ENCODE measurements at places on chromosomes 7 and 10.

GRCh38 chr10:110681023-110681681 is 37.0 kb downstream of the RBM20 start:
- peak; percentile 5 for DNase-seq

DNA sequence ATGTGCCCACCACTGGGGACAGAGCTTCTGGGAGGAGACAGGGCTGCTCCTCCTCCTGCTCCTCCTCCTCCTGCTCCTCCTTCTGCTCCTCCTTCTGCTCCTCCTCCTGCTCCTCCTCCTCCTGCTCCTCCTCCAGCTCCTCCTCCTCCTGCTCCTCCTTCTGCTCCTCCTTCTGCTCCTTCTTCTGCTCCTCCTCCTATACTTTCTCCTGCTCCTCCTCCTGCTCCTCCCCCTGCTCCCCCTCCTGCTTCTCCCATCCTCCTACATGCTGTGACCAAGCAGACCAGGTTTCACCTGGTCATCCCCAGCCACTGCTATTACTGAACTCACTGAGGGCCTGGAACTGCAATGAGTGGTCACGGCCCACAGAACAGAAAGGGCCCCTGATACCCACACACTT is 154.0 kb upstream of the PPP2R2D start:
- no peak for DNase-seq

GRCh38 chr7:46619723-46620310 is 698.7 kb upstream of the IGFBP3 start:
- no peak for DNase-seq

DNA sequence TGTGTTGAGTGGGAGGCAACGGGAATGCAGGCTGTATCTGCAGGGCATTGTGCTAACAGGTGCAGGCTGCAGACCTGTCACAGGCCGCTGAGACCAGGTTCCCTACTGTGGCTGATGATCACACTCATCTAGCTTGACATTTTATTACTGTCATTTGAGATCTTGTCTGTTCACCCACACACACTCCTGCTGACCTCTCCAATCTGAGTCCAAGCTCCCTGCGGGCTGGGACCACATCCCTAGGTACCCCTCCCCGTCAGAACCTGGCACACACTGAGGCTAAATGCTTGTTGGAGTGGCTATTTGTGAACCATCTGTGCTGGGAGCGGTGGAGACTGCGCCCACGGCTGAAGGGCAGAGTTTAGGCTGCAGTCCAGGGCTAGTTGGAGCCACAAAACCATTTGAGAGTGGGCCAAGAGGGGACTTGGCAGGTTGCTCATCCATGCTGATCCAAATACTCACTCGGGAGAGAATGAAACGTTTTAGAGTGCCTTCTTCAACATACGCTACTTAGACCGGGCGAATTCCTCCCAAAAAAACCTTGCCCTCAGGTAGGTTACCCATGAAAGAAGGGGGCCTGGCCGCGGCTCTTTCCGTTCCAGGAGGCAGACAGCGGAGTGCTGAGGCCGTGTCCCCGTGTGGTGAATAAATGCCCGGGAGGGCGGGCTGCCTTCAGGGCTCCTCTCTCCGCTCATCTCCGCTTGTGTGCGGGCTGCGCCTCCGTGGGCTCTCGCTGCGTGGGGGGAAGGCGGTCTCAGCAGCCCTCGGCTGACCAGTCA is 164.4 kb downstream of the RGS10 start:
- no peak for DNase-seq

GRCh38 chr10:61901829-61902444 is 438 bp downstream of the ARID5B start:
- no peak for DNase-seq

GRCh38 chr7:143444063-143444782 is 970 bp downstream of the TAS2R60 start:
- no peak for DNase-seq

GRCh38 chr7:41917-42565 is 150.3 kb upstream of the FAM20C start:
- no peak for DNase-seq

- DNase-seq, result no peak
These were observed 27.1 kb upstream of the SOSTDC1 start for GRCh38 chr7:16492513-16493062.

GRCh38 chr7:14054125-14054524 is 64.7 kb upstream of the ETV1 start:
- no peak for DNase-seq

DNA sequence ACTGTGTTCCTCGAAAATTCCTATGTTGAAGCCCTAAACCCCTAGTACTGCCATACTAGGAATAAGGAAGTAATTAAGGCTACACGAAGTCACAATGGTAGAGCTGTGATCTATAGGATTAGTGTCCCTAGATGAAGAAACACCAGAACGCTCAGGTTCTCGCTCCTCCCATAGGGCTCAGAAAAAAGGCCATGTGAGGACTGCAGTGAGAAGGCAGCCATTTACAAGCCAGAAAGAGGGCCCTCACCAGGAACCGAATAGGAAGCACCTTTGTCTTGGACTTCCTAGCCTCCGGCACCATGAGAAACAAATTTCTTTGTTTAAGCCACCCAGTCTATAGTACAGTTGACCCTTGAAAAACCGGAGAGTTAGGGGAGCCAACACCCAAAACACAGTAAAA is 46.2 kb downstream of the CACUL1 start:
- DNase-seq, result no peak

DNA sequence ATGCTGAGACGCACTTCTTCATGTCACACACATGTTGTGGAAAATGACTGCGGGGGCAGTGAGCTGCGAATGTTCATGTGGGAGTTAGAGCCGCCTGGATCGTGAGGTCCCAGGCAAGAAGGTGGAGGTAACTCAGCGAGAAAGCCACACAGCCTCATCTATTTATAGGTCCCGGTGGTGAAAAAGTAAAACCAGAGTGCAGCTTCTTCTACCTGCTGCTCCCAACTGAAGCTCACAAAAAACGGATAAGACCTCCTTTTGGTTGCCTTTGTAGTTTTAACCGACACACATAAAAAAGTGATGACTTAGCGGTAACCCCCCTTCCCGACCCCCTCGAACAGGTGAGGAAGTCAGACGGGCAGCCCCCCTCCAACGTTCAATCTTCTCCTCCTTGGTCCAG is 276.9 kb downstream of the GATA3 start:
- DNase-seq, result peak; percentile 35

DNA sequence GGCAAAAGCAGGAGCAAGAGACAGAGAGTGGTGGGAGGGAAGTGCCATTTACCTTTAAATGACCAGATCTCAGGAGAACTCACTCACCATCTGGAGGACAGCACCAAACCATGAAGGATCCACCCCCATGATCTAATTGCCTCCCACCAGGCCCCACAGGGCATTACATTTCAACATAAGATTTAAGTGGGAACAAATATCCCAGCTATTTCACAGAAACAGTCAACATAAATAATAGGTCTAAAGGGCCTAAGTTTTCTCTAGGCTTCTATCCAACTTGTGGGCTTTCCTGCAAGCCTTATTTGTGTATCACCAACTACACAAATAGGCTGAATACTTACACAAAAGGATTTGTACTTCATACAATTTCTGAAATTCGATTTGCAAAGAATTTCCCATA is 196.8 kb upstream of the POT1 start:
- DNase-seq, result no peak

DNA sequence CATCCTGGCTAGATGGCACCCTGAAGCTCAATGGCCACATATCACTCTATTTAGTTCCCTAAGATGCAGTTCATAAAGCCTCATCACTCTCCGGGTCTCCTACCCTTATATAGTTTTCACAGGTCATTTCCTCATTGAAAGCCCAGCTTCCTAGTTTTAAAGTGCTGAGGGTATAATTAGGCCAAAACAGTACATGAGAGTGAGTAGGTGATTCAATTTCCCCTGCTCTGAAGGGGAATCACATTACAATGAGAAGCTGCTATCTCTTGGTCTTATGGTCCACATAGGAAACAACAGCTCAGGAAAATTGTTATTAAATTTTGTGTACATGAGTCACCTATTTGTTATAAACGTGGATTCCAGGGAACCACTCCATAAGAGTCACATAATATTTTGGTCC is 162.0 kb downstream of the SEMA3E start:
- DNase-seq, result no peak

- no peak for DNase-seq
These were observed 15.1 kb downstream of the ANTXRL start for GRCh38 chr10:46301721-46302479.

GRCh38 chr7:135933509-135934188 is 43.5 kb downstream of the MTPN start:
- no peak for DNase-seq

GRCh38 chr7:129989466-129989865 is 36.7 kb upstream of the UBE2H start:
- DNase-seq, result peak; percentile 15

GRCh38 chr7:13990319-13990983 is 985 bp upstream of the ETV1 start:
- no peak for DNase-seq

DNA sequence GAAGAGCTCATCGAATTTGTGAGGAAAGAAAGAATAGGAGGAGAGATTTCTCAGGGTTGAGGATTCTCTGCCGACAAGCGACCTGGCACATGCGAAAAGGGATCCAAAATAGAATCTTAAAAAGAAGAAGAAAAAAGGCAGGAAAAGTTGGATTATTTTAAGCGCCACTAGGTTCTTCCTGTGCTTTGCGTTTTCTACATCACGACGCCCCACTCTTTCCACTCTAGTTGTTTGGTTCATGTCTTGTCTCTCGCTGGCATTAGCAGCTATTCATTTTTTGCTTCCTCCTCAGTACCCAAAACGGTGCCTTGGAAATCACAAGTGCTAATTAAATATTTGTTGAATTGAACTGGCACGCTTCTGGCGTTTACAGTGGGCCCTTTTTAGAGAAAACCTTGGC is 674 bp upstream of the FRA10AC1 start:
- DNase-seq, result no peak

DNA sequence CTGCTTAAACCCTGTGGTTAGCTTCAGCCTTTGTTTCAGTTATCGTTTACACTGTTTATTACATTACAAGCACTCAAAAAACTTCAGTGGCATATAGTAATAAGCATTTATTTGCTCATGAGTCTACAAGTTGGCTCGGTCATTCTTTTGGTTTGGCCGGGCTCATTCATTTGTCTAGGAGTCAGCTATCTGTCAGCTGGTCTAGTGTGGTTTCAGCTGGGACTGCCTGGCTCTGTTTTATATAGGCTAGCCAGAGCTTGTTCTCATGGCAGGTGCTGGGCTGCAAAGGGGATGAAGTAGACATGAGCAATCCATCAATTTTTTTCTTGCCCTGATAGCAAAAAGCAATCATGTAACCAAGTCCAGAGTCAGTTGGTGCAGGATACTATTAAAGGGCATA is 103.6 kb downstream of the MKLN1 start:
- DNase-seq, result no peak

- DNase-seq, result no peak
These were observed 14.1 kb downstream of the SH2B2 start for GRCh38 chr7:102300643-102301221.

DNA sequence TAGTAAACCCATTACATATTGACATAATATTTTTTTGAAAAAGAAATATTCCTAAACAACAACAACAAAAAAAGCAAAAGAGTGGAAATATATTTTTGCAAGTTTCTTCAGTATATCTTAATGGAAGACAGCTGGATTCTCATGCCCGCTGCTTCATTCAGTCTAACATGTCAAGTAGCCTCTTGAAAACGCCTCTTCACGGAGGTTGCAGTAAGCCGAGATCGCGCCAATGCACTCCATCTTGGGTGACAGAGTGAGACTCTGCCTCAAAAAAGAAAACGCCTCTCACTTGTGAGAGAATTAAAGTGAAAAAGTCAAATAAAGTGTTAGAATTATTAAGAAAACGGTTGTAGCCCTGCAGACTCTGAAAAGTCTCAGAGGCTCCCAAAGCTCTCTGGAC is 1.3 kb downstream of the CUTC start:
- DNase-seq, result no peak

GRCh38 chr7:26186364-26187311 is 13.9 kb downstream of the HNRNPA2B1 start:
- no peak for DNase-seq

GRCh38 chr10:77592510-77592909 is 45.1 kb downstream of the KCNMA1 start:
- DNase-seq, result no peak

GRCh38 chr7:130231792-130232191 is 24.1 kb downstream of the SSMEM1 start:
- no peak for DNase-seq

GRCh38 chr10:130371666-130372065 is 235.5 kb downstream of the GLRX3 start:
- no peak for DNase-seq

DNA sequence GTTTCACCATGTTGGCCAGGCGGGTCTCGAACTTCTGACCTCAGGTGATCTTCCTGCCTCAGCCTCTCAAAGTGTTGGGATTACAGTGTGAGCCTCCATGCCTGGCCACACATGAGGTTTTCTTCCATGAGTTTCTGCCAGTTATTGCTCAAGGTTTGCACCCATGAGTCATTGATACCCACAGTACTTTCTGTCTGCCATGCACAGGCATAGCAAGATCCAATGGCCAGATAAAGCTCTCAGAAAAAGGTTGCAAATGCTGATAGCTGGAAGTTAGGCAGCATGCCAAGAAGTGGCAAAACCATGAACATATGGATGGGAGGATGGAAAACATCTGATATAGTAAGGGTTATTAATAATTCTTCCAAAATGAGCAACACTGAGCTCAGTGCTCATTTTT is 298.7 kb upstream of the NRG3 start:
- no peak for DNase-seq

GRCh38 chr7:33762151-33762910 is 143.0 kb upstream of the BMPER start:
- DNase-seq, result no peak

DNA sequence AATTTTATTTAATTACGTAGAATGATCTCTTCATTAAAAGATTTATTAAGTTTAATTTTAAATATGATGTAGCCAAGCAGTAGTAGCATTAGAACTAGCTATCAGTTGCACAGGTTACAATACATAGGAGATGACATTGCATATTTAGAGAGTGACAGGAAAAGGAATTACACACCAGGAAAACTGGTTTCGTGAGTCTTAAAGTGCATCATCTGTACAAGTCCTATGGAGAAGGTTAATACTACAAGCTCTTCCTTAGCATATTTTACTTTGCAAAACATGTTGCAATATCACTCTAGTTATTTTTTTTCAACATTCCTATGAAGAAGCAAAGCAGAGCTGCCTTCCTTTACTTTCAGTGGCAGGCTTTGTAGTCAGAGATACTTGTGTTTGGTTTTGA is 20.2 kb upstream of the SEM1 start:
- no peak for DNase-seq

DNA sequence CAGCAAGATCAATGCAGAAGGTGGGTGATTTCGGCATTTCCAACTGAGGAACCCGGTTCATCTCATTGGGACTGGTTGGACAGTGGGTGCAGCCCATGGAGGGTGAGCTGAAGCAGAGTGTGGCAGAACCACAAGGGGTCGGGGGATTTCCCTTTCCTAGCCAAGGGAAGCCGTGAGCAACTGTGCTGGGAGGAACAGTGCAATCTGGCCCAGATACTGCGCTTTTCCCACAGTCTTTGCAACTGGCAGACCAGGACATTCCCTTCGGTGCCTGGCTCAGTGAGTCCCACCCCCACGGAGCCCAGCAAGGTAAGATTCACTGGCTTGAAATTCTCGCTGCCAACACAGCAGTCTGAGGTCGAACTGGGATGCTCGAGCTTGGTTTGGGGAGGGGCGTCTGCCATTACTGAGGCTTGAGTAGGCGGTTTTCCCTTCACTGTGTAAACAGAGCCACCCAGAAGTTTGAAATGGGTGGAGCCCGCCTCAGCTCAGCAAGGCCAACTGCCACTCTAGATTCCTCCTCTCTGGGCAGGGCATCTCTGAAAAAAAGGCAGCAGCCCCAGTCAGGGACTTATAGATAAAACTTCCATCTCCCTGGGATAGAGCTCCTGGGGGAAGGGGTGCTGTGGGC is 58.6 kb upstream of the SLC26A5 start:
- no peak for DNase-seq

Data from CD4-positive, alpha-beta T cell (primary cell).